A172 (cell line): ENCODE measurements at places on chromosomes 6 and 20.

DNA sequence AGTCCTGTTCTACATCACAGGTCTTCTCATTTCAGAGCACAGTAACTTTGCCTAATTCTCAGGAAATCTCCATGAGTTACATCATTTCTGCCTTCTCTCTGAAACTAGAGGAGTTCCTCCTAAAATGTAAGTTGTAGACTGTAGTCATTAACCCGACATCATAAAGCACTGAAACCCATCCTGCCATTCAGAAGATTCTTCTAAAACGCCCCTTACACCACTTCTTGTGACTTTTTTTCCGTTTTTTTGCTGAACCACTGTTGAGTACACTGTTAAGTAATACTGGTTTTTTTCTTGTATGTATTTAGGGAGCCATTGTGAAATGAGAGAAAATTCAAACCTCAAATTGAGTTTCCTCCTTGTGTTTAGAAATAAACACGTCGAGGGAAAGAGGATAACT is 117.3 kb downstream of the MAP3K4 start:
- no peak for DNase-seq

DNA sequence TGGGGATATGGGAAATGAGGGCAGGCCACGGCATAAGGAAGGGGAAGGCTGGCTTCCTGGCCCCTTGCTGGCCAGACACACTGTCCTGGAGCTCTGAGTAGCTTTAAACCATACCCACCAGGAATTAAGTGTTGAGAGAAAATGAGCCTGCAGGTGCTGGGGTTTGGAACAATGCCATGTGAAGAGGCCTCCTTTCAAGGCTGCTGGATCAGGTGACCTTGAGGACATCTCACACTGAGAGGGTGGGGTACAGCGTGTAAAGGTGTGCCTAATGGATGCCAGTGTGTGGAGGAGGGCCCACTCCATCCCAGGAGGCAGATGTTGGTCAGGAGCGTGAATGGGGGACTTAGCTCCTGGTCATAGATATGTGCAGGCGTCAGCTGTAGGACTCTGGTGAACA is 74.8 kb upstream of the MLN start:
- no peak for DNase-seq

DNA sequence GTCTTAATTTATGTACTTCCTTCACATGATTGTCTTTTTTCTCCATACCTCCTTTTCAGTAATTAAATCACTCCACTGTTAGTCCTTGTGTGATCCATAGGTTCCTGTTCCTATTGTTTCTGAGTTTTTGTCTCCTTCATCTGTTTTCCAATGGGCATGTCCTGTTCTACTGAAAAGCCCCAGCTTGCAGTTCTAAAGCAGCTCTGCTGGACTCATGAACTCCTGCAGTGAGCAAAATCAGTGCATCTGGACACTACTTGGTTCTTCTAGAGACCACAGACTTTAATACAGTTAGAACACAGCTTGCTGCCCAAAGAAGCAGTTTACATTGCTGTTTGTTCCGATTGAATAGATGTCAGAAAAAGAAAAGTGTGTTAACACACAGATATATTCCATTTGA is 593.3 kb upstream of the HS3ST5 start:
- DNase-seq, result no peak

- DNase-seq, result no peak
These were observed 4.2 kb downstream of the PRRT1 start for GRCh38 chr6:32147401-32148132.

DNA sequence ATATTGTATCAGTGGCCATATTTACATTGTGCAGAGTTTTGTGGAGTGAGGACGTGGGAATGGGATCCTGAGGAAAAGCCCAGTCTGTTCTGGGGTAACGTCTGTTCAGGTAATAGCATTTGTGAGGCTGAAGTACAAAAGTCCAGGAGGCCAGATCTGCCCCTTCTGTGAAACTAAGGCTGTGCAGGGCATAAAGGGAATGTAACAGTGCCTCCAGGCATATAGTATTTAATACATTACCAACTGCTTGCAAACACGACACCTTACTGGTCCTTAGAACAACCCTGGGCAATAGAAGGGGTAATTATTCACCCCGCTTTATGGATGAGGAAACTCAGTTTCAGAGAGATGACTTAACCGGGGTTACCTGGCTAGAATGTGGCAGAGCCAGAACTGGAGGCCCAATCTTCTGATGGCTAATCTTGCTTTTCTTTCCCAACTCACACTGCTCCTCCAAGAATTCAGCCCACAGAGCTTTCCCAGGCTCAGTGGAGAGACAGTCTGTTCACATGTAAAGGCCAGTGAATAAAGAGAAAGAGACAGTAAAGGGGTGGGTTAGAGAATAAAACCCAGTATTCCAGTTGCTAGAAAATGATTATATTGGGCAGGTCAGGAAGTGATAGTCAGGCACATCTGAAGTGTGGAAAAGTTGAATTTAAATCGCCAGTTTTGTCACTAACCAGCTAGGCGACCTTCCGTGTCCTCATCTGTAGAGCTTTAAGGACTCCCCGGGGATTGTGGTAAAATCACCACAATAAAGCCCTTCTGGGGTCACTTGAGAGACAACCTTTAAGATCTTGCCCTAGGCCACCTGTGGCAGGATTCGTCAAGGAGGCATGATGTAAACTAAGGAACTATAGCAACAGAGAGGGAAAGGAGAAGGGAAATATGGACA is 280.7 kb upstream of the CITED2 start:
- DNase-seq, result no peak

GRCh38 chr6:42659806-42660205 is 62.6 kb downstream of the PRPH2 start:
- DNase-seq, result no peak

DNA sequence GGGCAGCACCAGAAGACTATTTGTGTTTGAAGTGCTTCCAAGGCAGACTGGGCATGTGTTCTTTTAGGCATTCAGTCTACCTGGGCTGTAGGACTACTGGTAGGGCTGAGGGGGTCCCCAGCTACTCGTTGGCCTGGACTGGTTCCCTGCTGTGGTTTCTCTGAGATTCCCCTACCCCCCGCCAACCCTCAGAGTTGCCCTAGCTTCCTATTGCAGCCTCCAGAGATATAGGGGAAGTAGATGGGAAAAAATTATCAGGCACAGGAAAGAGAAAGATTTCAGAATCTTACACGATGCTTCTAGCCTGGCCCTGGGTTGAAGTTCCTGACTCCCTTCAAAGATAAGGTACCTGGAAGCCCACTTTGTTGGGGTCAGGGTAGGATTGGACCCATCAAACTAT is 22.5 kb downstream of the BRPF3 start:
- DNase-seq, result no peak

- DNase-seq, result no peak
These were observed 7.3 kb downstream of the GTPBP2 start for GRCh38 chr6:43621836-43622180.

- peak; percentile 34 for DNase-seq
These were observed 125.6 kb downstream of the CDC5L start for GRCh38 chr6:44512868-44513741.

DNA sequence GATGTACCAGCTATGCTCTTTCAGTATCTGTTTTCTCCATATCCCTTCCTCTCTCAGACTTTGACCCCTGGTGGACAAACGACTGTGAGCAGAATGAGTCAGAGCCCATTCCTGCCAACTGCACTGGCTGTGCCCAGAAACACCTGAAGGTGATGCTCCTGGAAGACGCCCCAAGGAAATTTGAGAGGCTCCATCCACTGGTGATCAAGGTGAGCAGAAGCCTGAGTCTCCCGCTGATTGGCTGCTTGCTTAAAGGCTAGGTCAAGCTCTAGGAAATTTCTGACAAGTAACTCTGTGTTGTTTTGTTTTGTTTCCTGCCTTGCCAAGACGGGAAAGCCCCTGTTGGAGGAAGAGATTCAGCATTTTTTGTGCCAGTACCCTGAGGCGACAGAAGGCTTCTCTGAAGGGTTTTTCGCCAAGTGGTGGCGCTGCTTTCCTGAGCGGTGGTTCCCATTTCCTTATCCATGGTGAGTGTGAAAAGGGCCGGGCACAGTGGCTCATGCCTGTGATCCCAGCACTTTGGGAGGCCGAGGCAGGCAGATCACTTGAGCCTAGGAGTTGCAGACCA is 28.6 kb downstream of the C6orf89 start:
- DNase-seq, result peak; percentile 79

DNA sequence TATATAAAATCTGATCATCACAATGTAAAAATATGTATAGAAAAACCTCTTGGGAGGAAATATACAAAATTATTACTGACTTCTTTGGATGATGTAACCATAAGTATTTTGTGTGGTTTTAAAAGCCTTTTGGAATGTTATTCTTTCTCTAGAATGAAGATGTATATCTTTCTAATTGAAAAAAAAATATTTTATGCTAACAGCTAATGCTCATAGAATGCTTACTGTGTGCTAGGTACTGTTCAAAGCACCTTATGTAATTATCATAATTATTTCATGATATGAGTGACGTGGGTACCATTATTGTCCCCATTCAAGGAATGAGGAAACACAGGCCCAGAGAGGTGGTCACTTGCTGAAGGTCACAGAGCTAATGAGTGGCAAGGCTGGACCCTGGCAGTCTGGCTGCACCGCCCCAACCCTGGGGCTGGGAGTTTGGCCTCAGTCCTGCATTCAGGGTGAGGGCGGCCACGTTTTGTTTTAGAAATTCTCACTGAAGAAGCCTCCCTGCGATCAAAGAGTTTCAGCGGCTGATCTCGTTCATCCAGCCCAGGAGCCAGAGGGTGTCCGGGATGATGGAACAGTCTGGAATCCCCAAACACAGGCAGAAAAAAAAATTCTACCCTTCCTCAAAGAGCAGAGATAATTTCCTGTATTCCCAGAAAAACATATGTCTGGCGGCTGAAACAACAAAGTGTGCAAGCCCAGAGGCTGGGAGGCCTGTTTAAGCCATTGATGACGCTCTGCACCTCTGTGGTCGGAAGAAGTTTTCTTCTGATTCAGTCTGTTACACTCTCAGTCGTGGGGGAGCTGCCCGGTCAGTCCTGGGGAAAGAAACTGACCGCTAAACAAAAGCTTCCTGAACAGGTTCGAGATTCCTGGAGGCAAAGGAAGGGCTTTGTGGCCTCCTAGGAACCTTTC is 37.3 kb downstream of the TFEB start:
- peak; percentile 76 for DNase-seq

DNA sequence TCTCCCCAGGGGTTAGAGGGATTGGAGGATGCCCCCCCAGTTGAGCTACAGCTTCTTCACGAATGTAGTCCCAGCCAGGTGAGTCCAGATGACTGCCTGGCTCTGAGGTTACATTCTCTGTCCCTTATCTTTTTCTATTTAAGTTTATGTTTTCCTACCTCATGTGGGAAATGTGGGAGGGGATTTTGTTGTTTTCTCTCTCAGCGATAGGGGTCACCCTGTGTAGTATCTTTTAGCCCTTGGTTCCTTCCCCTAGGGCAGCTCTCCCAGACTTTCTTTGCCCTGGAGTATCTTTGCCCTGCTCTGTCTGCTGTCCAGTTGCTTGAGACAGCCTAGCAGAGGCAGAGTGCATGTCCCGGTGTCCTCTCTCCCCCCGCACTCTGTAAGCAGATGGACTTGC is 5.8 kb downstream of the FANCE start:
- no peak for DNase-seq
